ENCODE measurements at places on chromosomes 6 and 20.

DNA sequence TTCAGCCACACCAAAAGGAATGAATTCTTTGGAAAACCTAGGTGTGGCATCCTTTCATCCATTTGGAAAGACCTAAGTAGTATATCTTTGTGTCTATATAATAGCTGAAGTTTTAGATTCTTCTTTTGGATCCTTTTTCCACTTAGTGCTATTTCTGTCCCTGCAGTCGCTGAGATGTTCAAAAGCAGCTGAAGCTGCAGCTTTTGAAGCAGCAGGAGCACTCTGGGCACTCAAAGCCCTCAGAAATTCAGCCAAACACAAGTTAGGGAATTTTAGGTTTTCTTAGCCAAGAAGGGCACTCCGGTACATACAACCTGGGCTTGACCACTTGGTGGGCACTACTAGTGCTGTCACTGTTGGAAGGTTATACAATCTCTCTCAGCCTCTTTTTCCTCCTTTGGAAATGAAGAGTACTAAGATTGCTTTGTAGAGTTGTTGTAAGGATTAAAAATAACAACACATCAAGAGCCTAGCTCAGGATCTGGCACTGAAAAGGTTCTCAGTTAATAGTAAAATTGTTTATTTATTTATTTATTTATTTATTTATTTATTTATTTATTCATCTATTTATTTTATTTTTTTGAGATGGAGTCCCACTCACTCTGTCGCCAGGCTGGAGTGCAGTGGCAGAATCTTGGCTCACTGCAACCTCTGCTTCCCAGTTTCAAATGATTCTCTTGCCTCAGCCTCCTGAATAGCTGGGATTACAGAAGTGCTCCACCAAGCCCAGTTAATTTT, 71.9 kb upstream of the SLC22A16 start:
- DNase-seq, result no peak

GRCh38 chr6:12436683-12437082, 146.5 kb downstream of the EDN1 start:
- DNase-seq, result no peak

DNA sequence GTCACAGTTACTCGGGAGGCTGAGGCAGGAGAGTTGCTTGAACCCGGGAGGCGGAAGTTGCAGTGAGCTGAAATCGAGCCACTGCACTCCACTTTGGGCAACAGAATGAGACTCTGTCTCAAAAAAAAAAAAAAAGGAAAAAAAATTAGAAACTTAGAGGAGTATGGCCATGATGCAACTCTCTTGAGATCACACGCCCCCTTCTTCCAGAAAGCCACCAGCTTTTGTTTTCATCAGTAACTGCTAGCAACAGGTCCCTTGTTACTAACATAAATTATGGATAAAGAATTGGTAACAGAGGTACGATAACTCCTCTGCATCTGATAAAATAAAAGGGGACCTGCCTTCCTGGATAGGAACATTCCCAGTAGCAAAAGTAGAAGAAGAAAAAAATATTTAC, 308.2 kb downstream of the CD83 start:
- DNase-seq, result no peak

- peak; percentile 14 for DNase-seq
These were observed 44.8 kb downstream of the FGD2 start for GRCh38 chr6:37050045-37050853.

DNA sequence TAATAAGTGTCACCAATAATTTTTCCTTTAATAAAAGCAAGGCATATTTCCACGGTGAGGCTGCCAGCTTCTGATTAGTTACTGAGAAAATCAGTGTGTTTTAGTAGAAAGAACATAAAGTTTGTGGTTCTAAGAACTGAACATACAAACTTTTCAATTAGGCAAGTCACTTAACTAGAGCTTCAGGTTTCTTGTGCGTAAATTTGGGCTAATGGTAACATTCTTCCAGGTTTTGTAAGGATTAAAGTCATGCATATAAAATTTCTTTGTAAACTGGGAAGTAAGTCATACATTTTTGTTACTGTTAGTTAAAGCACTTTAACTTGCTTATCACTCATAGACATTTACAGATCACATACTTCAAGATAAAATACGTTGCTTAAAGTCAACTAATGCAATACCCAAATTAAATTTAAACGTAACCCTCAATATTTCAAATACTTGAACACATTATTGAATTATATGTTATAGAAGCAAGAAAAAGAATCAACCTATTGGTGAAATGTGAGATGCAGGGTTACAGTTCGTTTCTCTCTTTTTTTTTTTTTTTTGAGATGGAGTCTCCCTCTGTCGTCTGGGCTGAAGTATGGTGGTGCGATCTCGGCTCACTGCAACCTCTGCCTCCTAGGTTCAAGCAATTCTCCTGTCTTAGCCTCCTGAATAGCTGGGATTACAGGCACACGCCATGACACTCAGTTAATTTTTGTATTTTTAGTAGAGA, 327.3 kb upstream of the NOX3 start:
- no peak for DNase-seq

DNA sequence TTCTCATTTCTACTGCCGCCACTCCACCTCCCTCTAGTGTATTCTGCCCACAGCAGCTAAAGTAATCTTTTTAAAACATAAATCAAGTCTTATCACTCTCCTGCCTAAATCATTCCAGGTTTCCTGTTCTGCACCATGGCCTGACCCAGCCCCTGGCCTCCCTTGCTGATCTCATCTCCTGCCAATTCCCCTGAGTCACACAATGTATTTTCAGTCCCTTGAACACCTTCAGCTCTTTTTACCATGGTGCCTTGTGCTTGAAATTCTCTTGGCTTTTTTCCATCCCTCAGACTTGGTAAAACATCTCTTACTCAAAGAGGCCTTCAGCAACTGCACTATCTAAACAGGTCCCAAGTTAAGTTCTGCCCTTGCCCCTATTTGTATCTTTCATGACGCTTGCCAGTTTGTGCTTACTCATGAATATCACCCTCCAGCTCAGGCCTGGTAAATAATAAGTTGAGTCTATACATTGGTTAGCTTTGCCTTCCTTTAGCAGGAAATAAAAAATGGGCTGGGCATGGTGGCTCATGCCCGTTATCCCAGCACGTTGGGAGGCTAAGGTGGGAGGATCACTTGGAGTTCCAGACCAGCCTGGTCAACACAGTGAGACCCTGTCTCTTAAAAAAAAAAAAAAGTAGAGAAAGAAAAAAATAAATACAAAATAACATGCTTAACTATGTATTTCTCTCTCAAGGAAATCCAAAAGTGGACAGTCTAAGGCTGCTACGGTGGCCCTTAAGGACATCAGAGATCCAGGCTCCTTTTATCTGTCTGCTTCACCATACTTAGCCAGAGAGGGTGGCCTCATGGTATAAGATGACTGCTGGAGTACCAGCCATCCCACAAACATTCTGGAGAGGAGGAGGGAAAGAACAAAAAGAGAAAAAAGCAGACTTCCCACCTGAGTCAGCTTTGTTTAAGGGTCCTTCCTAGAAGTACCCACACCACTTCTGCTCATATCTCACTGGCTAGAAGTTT, 62.2 kb downstream of the ARFGEF2 start:
- DNase-seq, result no peak

GRCh38 chr6:15952231-15953151, 176.4 kb upstream of the MYLIP start:
- DNase-seq, result no peak
